Activated CD4-positive, alpha-beta T cell treated with anti-CD3 and anti-CD28 coated beads, Interleukin-2, amount 10 ng/mL, durations not matched to agents 24 days and 14 days (primary cell): ENCODE measurements at places on chromosomes 3 and 15.

DNA sequence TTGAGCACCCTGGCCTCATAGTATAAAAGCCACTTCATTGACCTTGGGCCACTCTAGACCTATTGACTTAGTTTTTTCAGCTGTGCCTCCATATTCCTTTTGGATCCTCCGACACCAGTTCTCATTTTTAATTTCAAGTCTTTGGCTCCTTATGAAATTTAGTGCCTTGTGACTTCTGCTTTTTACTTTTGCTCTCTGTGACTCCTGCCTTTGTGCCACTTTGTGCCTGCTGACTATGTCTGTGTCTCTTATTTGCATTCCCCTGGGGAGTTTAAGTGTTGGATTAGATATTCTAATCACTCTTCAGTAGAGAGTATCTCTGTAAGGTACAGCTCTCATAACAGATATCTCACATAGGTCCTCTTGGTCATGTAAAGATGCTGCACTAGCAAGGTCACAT, 39.6 kb upstream of the GPR149 start:
- no peak for DNase-seq

GRCh38 chr3:178686826-178687225, 150.6 kb downstream of the KCNMB2 start:
- DNase-seq, result no peak

GRCh38 chr15:90571063-90571541, 41.4 kb downstream of the CRTC3 start:
- no peak for DNase-seq

GRCh38 chr3:154398084-154398967, 31.7 kb downstream of the GPR149 start:
- no peak for DNase-seq

GRCh38 chr15:80437334-80437891, 33.2 kb downstream of the ARNT2 start:
- no peak for DNase-seq

DNA sequence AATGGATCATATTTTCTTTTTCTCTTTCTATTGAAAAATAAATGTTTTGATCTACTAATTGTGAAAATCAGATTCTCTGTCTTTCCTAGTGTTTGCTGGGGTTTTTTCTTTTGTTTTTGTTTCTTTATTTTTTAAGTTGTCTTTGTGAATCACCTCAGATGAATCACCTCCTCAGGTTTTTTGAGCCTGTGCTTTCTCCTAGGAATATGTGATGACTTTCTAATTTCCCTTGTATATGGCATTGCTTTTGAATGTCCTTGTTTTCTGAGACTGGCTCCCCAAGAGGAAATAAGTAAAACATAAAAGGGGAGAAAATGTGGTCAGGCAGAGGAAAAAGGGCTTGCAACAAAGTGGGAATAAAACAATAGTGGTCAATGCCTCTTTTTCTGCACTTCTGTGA, 750.0 kb downstream of the ZPLD1 start:
- DNase-seq, result no peak

DNA sequence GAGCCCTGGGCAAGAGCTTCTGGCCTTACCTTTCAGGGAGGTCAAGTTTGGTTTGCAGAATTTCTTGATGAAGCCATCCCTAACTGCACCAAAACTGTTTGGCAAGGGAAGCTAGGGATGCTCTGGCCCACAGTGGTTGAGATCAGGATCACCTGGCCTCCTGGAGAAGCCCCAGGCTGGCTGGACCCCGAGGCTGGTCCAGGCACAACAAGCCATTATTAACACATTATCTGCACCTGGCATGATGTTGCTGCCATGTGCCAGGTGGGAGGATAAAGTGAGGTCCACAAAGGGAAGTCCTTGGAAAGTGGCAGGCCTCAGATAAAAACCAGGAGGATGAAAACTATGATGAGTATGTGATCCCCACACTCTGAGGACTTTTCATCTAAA, 35.9 kb upstream of the DUSP7 start:
- no peak for DNase-seq

GRCh38 chr3:126202276-126202675, 21.9 kb upstream of the ALDH1L1 start:
- DNase-seq, result no peak

GRCh38 chr3:2166552-2166951, 67.9 kb downstream of the CNTN4 start:
- no peak for DNase-seq

GRCh38 chr15:68781766-68782588, 38.7 kb downstream of the ANP32A start:
- DNase-seq, result peak; percentile 78

DNA sequence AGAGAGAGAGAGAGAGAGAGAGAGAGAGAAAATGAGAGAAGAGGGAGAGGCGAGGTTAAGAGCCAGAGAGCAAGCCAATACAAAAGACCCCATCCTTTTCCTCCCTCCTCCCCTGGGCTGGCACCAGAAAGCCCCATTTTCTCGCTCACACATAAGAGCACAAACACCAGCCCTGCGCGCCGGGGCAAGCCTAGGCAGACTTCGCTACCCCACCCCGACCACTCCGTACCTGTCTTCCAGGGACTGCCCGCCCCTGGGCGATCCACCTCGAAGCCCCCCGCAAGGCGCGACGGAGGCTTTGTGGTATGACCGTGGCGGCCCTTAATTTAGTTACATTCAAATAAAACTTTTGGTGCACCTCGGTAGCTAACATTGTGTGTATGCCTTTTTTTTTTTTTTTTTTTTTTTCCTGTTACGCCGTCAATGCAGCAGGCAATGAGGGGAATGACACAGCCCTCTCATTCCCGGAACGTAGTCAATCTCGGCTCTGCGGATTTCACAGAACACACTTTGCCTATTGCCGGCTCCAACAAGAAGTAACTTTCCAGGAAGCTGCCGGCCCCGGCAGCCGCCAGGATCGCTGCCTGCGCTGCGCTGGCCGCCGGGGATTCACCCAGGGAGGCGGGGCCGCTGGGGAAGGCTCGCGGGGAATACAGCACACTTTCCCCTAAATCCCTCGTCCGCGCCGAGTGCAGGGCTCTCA, 7.7 kb downstream of the BCL6 start:
- DNase-seq, result peak; percentile 87

GRCh38 chr15:60580650-60581376, 101.9 kb upstream of the ICE2 start:
- peak; percentile 88 for DNase-seq

DNA sequence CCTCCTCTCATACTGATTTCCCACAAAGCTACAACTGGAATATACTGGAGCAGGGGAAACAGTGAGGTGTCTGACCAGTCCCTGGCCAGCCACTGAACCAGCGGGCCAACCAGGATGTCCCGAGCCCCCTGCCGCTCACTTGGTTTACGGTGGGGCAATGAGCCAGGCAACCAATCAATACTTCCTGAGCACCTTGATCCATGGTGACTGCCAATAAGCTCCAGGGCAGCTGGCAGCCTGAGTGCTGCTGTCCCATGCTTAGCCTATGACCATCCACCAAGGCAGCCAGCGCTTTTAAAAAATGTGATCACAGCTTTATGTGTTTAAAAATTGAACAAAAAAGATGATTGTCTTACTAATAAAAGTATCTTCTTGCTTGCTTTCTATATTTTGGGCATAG, 4.2 kb downstream of the SCN10A start:
- DNase-seq, result no peak

DNA sequence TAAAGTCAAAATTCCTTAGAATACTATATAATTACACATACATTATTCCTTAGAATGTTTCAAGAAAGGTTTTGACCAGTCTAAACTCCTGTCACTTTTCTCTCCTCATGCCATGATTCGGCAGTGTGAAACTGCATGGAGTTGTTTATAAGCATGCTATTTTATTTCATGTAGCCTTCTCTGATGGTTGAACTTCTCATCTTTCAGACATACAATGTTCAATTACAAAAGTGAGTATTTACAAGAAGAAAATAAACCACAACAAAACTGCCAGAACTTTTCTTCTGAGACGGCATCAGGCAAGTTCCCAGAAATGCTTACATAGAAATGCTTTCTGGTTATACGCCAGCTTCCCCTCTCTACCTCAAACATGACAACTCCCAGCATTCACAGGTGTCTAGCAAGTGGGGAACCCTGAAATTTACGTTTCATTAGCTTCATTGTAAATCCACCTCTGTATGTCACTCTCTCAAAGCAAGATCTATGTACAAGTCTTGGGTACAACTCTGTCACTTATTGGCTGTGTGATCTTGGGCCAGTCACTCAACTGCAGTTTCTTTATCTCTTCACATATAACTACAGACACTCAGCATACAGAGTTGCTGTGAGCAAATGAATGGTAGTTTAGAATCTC, 42.7 kb downstream of the HDGFL3 start:
- peak; percentile 84 for DNase-seq

DNA sequence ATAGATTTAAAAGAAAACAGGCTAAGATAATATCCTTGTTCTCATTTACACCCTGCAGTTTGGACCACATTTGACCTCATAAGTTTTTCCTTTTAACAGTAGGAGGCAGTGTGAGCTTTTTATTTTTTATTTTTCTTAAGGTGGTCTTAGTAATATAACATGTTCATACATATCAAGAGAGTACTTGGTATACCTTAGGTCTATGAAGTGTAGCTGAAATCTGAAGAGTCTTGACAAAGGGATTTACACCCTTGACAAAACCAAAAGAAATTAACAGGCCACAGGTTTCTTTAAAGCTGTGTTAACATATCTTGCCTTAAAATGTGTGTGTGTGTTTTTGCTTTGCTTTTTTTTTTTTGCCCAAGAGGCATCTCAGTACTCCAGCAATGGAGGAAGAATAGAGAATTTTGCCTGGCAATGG, 3.2 kb downstream of the RAP2B start:
- DNase-seq, result no peak

DNA sequence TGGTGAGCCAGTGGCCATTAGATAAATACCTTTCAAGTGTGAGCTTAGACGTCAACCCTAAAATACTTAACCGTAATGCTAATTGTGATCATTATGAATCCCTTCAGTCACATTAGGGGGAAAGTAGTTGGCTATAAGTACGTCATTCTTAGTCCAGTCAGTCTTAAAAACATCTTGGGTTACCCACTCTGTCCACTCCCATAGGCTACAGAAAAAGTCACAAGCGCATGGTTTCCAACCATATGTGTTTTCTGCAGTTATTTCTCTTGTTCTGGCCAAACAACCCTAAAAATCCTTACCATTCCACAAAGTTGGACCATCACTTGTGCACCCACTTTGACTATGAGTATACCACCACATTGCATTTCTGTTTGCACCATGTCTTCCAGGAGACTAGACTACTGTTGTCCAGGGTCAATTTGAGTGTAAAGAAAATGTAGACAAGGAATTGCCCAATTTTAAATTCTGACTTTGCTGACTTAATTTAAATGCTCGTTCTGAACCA, 3.3 kb downstream of the RPL15 start:
- no peak for DNase-seq

GRCh38 chr3:101926594-101927105, 77.3 kb downstream of the NFKBIZ start:
- DNase-seq, result no peak

DNA sequence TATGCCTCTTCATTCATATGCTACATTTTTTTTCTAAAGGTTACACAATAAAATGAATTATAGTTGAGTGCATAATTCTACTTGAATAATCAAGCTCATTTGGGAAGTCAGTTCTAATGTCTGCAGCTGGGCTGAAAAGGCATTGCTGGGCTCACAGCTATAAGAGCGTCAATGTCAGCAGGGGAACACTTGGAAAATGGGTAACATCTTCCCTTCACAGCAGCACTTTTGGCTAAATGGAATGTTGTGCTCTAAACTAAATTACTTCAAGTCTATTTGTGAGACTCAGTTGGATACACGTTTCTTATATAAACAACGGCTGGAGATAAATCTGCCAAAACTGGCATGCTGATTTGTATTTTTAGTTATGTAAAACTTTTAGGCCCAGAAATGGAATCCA, 357.8 kb downstream of the TBL1XR1 start:
- no peak for DNase-seq

DNA sequence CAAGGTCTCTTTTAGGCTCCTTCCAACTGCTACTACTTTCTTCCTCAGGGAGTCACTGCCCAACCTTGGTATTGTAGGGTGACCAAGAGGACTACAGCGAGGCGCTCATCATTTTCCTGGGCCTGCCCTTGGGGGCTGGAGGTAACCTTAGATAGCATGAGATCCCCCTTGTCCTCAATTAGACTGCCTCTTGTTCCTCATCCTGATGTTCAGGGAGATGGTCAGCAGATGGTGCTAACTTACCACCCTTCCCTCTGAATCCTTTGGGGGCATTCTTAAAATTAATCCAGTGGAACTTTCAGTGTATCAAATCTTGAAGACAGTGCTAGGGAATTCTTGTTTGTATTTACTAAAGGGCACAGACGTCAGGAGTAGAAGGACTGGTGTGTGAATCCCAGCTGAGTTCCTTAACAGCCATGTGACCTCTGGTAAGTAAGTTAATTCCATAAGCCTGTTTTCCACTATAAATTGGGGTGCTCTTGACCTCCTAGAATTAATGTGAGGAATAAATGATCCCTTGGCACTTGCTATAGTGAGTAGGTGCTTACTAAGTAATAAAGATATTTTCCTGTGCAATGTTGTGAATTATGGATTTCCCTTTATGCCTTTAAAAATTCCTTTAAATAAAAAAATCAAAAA, 4.1 kb upstream of the CLPX start:
- DNase-seq, result peak; percentile 73

GRCh38 chr15:25730918-25731317, 132.2 kb downstream of the ATP10A start:
- no peak for DNase-seq

GRCh38 chr3:40310705-40311104, 1.2 kb downstream of the EIF1B start:
- DNase-seq, result no peak

DNA sequence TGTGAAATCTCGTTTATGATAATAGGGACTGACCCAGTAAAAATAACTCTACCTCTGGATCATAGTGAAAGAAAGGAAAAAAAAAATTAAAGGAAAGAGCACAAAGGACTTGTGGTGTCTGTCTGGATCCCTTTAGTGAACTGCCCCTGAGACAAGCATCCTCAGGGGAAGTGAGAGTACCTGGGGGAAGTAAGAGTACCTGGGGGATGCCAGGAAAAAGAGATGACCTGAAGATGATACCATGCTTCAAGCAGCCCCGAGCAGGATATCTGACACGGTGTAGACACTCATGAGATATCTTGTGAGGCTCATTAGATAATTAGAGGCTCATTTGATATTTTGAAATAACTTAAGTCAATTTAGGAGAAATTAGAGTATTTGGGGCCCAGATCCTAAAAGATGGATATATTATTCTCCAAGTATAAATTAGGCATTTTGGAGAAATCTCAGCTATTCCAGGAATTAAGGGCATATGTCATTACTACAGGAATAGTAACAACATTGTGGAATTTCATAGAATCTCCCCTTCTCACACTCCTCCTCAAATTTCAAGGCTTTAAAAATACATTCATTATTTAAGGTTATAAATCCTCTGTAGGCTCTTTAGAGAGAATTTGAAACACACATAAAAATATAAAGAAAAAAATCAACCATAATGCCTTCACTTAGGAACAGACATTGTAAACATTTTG, 36.3 kb upstream of the PSMD6 start:
- no peak for DNase-seq

DNA sequence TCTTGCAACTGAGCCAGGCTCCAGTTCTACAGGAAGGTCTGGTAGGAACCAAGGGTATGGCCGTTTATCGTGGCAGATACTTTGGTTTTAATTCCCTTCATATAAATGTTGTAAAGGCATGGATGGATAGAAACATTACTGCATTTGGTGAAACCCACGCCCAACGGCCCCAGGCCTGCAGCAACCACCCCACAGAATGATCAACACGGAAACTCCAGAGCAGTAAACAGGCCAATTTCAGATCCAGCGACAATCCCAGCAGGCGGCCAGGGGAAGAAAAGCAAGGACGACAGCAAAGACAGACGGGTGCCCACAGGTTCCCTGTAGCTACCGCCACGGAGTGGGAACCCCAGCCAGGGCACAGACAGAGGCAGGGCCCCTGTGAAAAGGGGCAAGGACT, 32.6 kb upstream of the PCSK6 start:
- DNase-seq, result no peak
